ENCODE measurements at places on chromosomes 4 and X. TPM values are rescaled to one million over a fixed set of nuclear protein-coding genes. Genes with fewer than 3 reads are reported as not detected.

The CXCL3 gene
- total RNA-seq: 6.9 TPM

The SSX1 gene
- total RNA-seq: not detected

The SASH3 gene
- total RNA-seq: 8.6 TPM

The TSPAN7 gene
- total RNA-seq: 46.2 TPM

The C4orf51 gene
- not detected for total RNA-seq

All from sciatic nerve (tissue), 2 donors.